HepG2 (cell line): ENCODE measurements at places on chromosomes 12 and 14. TPM values are rescaled to one million over a fixed set of nuclear protein-coding genes. Genes with fewer than 3 reads are reported as not detected.

ETNK1 gene
- 43.9 and 55.7 TPM in 2 replicates for total RNA-seq

OVCH1 gene
- total RNA-seq: not detected in 2 replicates

C12orf43 gene
- 11.1 and 12.9 TPM in 2 replicates for total RNA-seq

ST8SIA1 gene
- total RNA-seq: not detected in 2 replicates

SYNE2 gene
- 13.3 and 19.5 TPM in 2 replicates for total RNA-seq

KCNA1 gene
- total RNA-seq: not detected in 2 replicates

ENDOU gene
- not detected in 2 replicates for total RNA-seq

PSMA3 gene
- 275 and 443 TPM in 2 replicates for total RNA-seq

ZNF891 gene
- 1.8 and 2.1 TPM in 2 replicates for total RNA-seq

IFNG-AS1 gene
- total RNA-seq: not detected in 2 replicates

EPYC gene
- total RNA-seq: not detected in 2 replicates

IQSEC3 gene
- not detected in 2 replicates for total RNA-seq

NUAK1 gene
- 1.9 and 2.0 TPM in 2 replicates for total RNA-seq

LTBP2 gene
- 0.18 and 0.20 TPM in 2 replicates for total RNA-seq

LHX5 gene
- not detected in 2 replicates for total RNA-seq

RARG gene
- total RNA-seq: 0.77 and 0.91 TPM in 2 replicates

PTPN6 gene
- 9.5 and 10.6 TPM in 2 replicates for total RNA-seq

PLEK2 gene
- 1.5 and 1.9 TPM in 2 replicates for total RNA-seq

SAMD15 gene
- total RNA-seq: 1.3 and 2.0 TPM in 2 replicates

MUCL1 gene
- not detected in 2 replicates for total RNA-seq

GPX2 gene
- 674 and 839 TPM in 2 replicates for total RNA-seq

KHNYN gene
- 72.2 and 75.7 TPM in 2 replicates for total RNA-seq

SMARCD1 gene
- 54.6 and 64.9 TPM in 2 replicates for total RNA-seq

HCAR2 gene
- total RNA-seq: 0.09 TPM in 1 of 2 replicates, not detected in the other

ACSM4 gene
- not detected in 2 replicates for total RNA-seq

C14orf180 gene
- total RNA-seq: not detected in 2 replicates

CPNE6 gene
- not detected in 2 replicates for total RNA-seq

WASHC4 gene
- 36.3 and 39.6 TPM in 2 replicates for total RNA-seq

SPX gene
- 0.07 TPM in 1 of 2 replicates, not detected in the other for total RNA-seq

FGF6 gene
- total RNA-seq: not detected in 2 replicates

PTPRQ gene
- total RNA-seq: not detected in 2 replicates

TRPV4 gene
- total RNA-seq: 0.35 and 0.66 TPM in 2 replicates

PRKD1 gene
- 0.22 and 0.41 TPM in 2 replicates for total RNA-seq

AQP2 gene
- total RNA-seq: not detected in 2 replicates
